ENCODE measurements at places on chromosomes 16 and 17. TPM values are rescaled to one million over a fixed set of nuclear protein-coding genes. Genes with fewer than 3 reads are reported as not detected.

Gene CISD3
- 49.7 TPM for total RNA-seq

Gene SYNRG
- total RNA-seq = 67.4 TPM

Gene PITPNM3
- total RNA-seq = 4.0 TPM

Gene TAOK2
- total RNA-seq = 55.3 TPM

Gene ASPHD1
- total RNA-seq = 0.34 TPM

DNA sequence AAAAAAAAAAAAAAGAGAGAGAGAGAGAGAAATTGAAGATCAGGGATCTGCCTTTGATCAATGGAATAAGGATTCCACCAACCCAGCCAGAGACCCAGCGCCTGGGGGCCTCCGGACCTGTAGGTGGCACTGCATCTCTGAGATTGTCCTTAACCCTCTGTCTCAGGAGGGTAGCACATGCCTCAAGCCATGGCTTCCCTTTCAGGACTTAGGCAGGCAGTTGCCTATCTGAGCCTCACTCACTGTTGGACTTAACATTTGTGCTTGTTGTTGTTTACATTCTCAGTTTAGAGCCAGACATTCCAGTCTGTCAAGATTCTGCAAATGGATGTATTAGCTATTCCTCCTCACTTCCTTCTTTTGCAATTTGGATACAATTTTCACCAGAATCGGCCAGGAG is 5.1 kb upstream of the SCNN1B start:
- H3K36me3 ChIP-seq = no peaks in the 10 kb centered on the region
- no peak overlapping the region for H3K4me3 ChIP-seq
- DNase-seq = no peak
- H3K4me1 ChIP-seq = no peaks in the 10 kb centered on the region
- H3K27me3 ChIP-seq = peaks cover 6% of the 10 kb centered on the region
- H3K27ac ChIP-seq = no peak overlapping the region

DNA sequence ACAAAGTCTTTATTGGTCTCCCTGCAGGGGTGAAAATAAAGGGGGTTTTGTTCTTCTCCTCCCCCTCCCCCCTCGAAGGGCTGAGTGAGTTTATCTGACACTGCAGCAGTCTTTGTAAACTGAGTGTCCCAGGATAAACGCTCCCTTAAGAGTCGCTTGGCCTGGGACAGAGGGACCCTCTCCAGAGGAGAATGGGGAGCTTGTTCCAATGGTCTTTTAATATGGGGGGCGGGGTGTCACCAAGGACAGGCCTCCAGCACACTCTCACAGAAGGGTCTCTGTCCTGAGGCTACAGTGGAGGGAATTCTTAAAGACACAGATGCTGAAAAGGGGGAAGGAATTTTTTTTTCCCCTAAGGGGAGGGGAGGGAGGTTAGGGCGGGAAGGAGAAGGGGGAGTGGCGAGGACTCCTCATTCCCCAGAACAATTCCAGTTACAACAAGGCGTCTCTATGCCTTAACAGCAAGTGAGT is 455.5 kb downstream of the SOX9 start:
- peak; percentile 43 for DNase-seq
- no peaks in the 10 kb centered on the region for H3K27me3 ChIP-seq
- no peak overlapping the region for H3K4me3 ChIP-seq
- H3K36me3 ChIP-seq = no peaks in the 10 kb centered on the region
- H3K27ac ChIP-seq = no peak overlapping the region

- DNase-seq = no peak
- no peaks in the 10 kb centered on the region for H3K27me3 ChIP-seq
- H3K4me3 ChIP-seq = no peak overlapping the region
- H3K4me1 ChIP-seq = no peaks in the 10 kb centered on the region
Measured at GRCh38 chr16:30820952-30821421, 34.0 kb upstream of the ZNF629 start.

DNA sequence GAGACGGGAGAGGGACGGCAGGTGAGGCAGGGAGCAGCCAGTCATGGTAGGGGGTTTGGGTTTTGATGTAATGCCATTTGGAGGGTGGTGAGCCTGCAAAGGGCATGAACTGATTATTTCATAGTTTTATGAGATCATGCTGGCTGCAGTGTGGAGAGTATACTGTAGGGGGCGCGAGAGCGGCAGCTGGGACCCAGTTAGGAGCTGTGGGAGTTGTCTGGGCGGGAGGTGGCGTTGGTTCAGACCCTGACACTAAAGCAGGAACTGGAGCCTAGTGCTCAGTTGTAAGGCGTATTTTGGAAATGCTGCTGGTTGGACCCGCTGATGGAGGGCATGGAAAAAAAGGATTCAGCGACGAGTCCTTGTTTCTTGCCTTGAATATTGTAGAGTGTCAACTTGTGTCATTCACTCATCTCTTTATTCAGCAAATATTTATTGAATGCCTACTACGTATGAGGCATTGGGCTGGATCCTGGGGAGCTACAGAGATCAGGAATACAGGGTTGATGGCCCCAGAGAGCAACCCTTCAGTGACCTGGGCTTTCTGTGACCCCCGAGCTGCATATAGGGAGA is 23.7 kb upstream of the KDM8 start:
- DNase-seq = peak; percentile 84
- H3K4me1 ChIP-seq = peaks cover 5% of the 10 kb centered on the region
- H3K4me3 ChIP-seq = no peak overlapping the region
- no peaks in the 10 kb centered on the region for H3K36me3 ChIP-seq

- no peaks in the 10 kb centered on the region for H3K36me3 ChIP-seq
- H3K27me3 ChIP-seq = no peaks in the 10 kb centered on the region
- DNase-seq = peak; percentile 55
- no peaks in the 10 kb centered on the region for H3K4me1 ChIP-seq
- H3K4me3 ChIP-seq = no peak overlapping the region
Measured at GRCh38 chr17:266701-267667, 85.5 kb upstream of the DOC2B start.
